Transverse colon (tissue), 4 donors: ENCODE measurements at places on chromosomes 5 and 9. TPM values are rescaled to one million over a fixed set of nuclear protein-coding genes. Genes with fewer than 3 reads are reported as not detected.
A peak's percentile ranks its signal among the peaks of the same experiment; 100 is the strongest.

DNA sequence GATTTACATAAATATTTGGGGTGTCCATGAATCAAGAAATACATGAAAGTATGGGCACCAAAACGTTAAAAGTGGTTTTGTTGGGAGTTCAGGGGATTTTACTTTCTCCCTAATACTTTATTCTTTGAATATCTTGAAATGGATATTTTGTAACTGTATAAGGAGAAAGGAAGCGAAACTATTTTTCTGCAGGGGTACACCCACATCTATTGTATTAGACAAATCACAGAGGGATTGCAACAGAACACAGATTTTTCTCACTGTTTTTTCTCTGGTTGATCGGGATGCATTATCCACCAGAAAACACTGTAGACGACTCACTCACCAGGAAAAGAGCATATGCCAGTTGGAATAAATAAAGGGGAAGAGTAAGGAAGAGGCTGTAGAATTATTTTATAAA is 1.2 kb upstream of the RABGAP1 start:
- no peak for DNase-seq
- no peaks in the 10 kb centered on the region for H3K27me3 ChIP-seq
- H3K4me1 ChIP-seq, result peaks cover 15% of the 10 kb centered on the region
- H3K4me3 ChIP-seq, result no peak overlapping the region

GRCh38 chr5:121019734-121020133 is 555.6 kb downstream of the PRR16 start:
- no peaks in the 10 kb centered on the region for H3K27me3 ChIP-seq
- no peak for DNase-seq
- no peaks in the 10 kb centered on the region for H3K4me1 ChIP-seq
- H3K27ac ChIP-seq, result no peak overlapping the region

DNA sequence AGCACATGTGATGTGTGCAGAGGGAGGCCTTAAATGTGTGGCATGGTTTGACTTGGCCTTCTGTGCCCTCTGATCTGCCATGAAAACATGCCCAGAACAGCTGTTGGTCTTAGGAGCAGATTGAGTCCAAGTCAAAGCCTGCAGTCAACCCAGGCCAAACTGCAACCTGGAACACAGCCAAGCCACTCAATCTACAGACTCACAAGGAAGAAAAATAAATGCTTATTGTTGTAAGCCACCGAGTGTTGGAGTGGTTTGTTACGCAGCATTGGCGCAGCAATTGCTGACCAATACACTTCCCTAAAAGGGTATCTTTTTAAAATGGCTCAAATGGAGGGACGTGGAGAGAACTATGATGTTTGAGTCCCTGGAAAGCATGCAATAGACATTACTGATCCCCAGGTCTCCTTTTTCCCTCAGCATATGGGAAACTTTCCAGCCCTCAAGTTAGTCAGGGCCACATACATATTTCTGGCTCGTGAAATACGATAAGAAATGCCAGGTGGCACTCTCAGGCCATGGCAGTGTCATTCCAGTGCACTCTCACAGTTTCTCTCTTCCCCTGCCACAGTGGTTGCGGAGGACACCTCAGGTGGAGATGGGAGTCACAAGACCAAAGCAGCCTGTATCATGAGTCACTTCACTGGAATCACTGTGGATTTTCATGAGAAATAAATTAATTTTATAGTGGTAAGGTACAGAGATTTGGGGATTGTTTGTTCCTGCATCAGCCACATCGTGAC is 168.0 kb upstream of the ZNF618 start:
- no peaks in the 10 kb centered on the region for H3K27me3 ChIP-seq
- no peak for DNase-seq
- no peaks in the 10 kb centered on the region for H3K4me1 ChIP-seq
- H3K4me3 ChIP-seq, result no peak overlapping the region
- no peak overlapping the region for H3K27ac ChIP-seq

GRCh38 chr5:122030251-122030650 is 47.8 kb downstream of the LOX start:
- H3K36me3 ChIP-seq, result no peaks in the 10 kb centered on the region
- no peak overlapping the region for H3K4me3 ChIP-seq
- H3K27ac ChIP-seq, result no peak overlapping the region
- no peak for DNase-seq
- H3K27me3 ChIP-seq, result no peaks in the 10 kb centered on the region

The PKD2L2 gene
- total RNA-seq, result not detected

GRCh38 chr5:7016999-7017747 is 303.9 kb downstream of the TENT4A start:
- no peak for DNase-seq
- H3K36me3 ChIP-seq, result no peaks in the 10 kb centered on the region
- H3K4me3 ChIP-seq, result no peak overlapping the region

GRCh38 chr5:154038261-154038706 is 426 bp downstream of the FAM114A2 start:
- peak overlapping the region; percentile 95 for H3K27ac ChIP-seq
- DNase-seq, result peak; percentile 49
- peak overlapping the region; percentile 69 for H3K4me3 ChIP-seq
- peaks cover 6% of the 10 kb centered on the region for H3K4me1 ChIP-seq

GRCh38 chr5:43296835-43297234 is 16.4 kb downstream of the HMGCS1 start:
- no peak overlapping the region for H3K4me3 ChIP-seq
- no peak overlapping the region for H3K27ac ChIP-seq
- H3K27me3 ChIP-seq, result no peaks in the 10 kb centered on the region
- H3K4me1 ChIP-seq, result peaks cover 3% of the 10 kb centered on the region

DNA sequence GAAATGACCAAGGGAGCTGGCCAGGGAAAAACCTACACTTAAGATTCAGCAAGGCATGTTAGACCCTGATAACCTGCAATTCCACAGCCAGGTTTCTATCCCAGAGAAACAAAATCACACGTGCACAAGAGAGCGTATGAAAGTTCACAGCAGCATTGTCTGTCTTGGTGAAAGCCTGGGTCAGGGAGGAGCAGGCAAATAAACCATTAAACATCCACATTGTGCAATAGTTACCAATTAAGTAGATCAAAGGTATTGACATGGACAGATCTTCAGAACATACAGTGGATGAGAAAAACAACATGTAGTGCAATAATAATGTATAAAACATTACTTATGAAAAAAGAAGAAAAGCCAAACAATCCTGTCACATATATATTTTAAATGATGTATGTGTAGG is 15.9 kb upstream of the GPX3 start:
- no peak for DNase-seq
- H3K36me3 ChIP-seq, result no peaks in the 10 kb centered on the region
- H3K27me3 ChIP-seq, result no peaks in the 10 kb centered on the region
- no peak overlapping the region for H3K4me3 ChIP-seq

GRCh38 chr5:89830691-89831090 is 578.9 kb downstream of the CETN3 start:
- no peaks in the 10 kb centered on the region for H3K27me3 ChIP-seq
- no peaks in the 10 kb centered on the region for H3K4me1 ChIP-seq
- H3K27ac ChIP-seq, result no peak overlapping the region
- H3K36me3 ChIP-seq, result no peaks in the 10 kb centered on the region
- no peak overlapping the region for H3K4me3 ChIP-seq

DNA sequence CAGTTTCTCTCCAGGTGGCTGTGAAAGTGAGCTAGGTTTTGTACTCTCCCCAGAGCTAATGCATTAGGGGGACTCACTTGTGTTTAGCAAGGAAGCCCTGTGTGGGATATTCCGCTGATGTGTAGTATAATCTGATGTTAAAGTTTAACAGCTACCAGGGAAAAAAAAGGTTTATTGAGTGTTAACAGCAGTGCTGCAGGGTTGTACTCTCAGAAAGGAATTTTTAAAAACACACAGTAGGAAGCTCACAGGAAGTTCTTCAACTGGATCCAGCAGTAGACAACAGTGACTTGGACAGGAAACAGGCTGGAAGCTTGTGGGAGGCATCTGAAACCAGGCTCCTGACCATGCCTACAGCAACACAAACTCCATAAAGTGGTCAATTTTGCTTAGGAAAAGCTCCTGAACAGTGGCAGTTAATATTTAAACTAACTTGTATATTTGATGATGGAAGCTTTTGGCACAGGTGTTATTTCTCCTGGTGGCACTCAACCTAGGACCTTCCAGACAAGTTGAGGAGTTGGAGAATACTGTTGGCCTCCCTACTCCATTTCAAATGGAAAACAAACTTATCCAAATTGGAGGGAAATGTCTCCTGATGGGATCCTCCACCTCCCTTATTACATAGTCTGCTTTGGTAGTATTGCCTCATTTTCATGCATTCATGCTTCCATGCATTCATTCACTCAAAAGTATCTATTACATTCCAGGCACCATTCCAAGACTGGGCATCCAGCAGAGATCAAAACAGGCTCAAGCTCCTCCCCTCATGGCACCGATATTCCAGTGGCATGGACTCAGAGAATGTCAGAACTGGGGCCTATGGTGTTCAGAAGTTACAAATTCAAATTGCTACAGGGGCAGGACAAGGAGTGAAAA is 54.7 kb downstream of the FOXD1 start:
- H3K27ac ChIP-seq, result peak overlapping the region; percentile 60
- H3K4me1 ChIP-seq, result peaks cover 16% of the 10 kb centered on the region
- no peak overlapping the region for H3K4me3 ChIP-seq
- no peak for DNase-seq
- peaks cover 3% of the 10 kb centered on the region for H3K27me3 ChIP-seq

DNA sequence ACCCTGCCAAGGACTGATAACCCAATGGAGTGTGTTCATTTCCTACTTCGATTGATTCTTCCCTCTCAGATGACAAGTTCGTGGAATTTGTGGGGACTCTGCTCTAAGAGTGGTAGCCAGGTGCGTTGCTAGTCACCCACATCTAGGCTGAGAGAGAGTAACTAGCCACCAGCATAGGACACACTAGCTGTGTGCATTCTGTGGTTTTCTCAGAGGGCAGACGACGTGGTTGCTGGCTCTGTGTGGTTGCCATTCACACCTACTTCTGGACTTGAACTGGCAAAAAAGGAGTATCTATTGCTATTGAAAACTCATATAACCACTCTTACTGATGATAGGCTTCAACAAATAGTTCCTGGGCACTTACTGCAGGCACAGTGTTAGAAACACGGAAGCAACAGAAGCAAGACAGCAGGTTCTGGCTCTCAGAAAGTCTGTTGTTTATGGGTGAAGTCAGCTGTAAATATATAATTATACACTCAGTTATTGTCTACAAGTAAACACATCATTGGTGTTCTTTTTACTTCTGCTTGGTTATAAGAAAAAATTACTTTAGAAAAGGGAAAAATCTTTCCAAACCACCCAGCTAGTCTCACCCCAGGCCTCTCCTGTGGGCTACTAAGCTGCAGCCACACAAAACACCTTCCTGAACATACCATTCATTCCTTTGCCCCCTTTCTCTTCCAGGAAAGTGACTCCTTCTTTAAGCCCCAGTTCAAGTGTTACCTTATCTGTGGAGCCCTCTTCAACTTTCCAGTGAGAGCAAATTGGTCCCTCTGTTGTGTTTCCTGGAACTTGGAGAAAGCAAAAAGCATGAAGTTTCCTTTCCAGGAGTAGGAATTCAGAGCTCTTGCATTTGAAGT is 151.1 kb upstream of the HAPLN1 start:
- no peak for DNase-seq
- no peaks in the 10 kb centered on the region for H3K36me3 ChIP-seq
- H3K4me1 ChIP-seq, result no peaks in the 10 kb centered on the region
- no peak overlapping the region for H3K27ac ChIP-seq
- H3K4me3 ChIP-seq, result no peak overlapping the region
- H3K27me3 ChIP-seq, result no peaks in the 10 kb centered on the region

DNA sequence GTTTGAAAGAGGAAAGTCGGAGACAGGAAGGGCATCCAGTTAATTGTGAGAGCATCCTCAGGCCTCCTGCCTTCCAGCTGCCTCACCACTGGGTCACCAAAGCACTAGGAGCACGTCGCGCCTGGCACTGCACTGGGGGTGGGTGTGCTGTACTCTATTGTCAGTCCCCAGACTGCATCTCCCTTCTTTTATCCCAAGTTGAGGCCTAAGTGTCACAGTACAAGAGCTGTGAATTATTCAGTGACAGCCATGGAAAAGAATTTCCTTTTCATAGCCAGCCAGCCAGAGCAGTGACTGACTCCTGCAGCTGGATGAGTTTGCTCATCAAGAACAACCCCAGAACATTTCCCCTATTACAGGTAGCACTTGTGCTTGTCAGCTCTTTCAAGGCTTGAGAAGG is 16.3 kb downstream of the CLTA start:
- H3K4me1 ChIP-seq, result no peaks in the 10 kb centered on the region
- no peak overlapping the region for H3K27ac ChIP-seq
- no peaks in the 10 kb centered on the region for H3K27me3 ChIP-seq
- DNase-seq, result no peak

GRCh38 chr9:89420397-89421178 is 77.3 kb downstream of the SEMA4D start:
- no peaks in the 10 kb centered on the region for H3K36me3 ChIP-seq
- no peak overlapping the region for H3K27ac ChIP-seq
- H3K27me3 ChIP-seq, result no peaks in the 10 kb centered on the region
- H3K4me1 ChIP-seq, result no peaks in the 10 kb centered on the region
- no peak for DNase-seq

The SPATA31E1 gene
- not detected for total RNA-seq

The TAS2R1 gene
- not detected for total RNA-seq

DNA sequence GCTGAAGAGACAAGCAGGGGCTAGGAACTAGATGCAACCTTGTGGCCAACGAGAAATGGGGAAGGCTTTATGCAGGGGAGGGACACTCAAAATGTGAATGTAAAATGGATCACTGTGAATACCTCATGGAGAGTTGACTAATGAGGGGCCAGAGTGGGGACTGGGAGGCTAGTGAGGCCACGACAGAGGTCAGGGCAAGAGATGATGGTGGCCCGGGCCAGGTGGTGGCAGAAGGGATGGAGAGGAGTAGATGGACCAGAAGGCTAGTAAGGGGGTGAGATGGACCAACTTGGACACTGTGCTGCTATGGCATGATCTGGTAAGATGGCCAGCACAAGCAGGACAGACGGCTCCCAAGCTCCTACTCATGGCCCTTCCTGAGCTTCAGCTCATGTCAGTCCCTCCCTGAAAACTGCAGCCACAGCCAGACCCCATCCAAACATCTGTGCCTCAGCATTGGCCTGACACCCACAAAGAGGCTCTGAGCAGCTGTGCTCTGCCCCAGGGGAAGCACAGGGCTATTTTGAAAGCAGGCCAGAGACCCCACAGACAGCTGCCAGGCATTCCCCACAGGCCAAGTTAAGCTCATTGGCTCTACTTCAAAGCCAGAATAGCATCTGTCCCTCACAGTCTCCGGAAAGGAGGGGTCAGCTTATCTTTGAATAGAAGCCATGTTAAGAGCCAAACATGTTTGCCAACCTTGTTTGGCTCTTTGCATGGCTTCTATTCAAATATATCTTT is 22.1 kb downstream of the P4HA2 start:
- no peaks in the 10 kb centered on the region for H3K36me3 ChIP-seq
- no peaks in the 10 kb centered on the region for H3K27me3 ChIP-seq
- DNase-seq, result no peak
- H3K4me1 ChIP-seq, result no peaks in the 10 kb centered on the region

DNA sequence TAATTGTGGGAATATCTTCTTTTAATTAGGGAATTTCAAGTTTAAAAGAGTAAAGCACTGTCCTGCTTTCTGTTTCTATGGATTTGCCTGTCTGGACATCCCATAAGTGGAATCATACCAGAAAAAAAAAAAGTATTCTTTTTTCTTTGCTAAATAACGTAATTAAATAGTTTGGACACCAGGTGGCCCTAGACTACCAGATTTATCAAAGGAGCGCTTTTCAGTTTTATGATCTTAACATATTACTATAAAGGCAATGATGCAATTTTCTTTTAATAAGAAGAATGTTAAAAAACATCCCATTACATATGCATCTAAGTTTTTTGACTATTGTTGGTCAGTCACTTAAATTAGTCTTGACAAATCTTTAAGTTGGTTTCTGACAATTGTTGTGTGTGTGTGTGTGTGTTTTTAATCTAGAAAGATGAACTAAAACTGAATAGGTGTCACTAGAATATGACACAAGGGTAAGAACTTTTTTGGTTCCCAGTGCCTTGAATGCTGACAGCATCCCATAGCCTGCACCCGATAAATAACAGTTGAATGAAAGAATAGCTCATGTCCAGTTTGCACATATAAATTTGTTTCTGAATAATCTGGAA is 49.5 kb downstream of the C5orf22 start:
- H3K4me3 ChIP-seq, result no peak overlapping the region
- DNase-seq, result no peak
- H3K27me3 ChIP-seq, result peaks cover 9% of the 10 kb centered on the region

The CCDC171 gene
- total RNA-seq, result 1.1 TPM
